Activated T-helper 1 cell treated with anti-CD3 and anti-CD28 coated beads, Interleukin-12 subunit alpha, Interleukin-12 subunit beta, Interleukin-2, Interleukin-4 antibody, amounts not matched to agents 30 ng/mL and 10 ng/mL and 1 ng/mL, durations not matched to agents 14 hours and 24 hours and 36 hours (primary cell): ENCODE measurements at places on chromosomes 11 and 22. TPM values are rescaled to one million over a fixed set of nuclear protein-coding genes. Genes with fewer than 3 reads are reported as not detected.

- peak overlapping the region; percentile 24 for H3K27ac ChIP-seq
- no peaks in the 10 kb centered on the region for H3K36me3 ChIP-seq
- no peaks in the 10 kb centered on the region for H3K27me3 ChIP-seq
- peaks cover 6% of the 10 kb centered on the region for H3K4me1 ChIP-seq
- no peak overlapping the region for H3K4me3 ChIP-seq
- peak; percentile 5 for DNase-seq
Measured at GRCh38 chr11:6351782-6352382, 31.6 kb upstream of the CAVIN3 start.

GRCh38 chr11:1346669-1347390, 37.4 kb upstream of the TOLLIP start:
- no peaks in the 10 kb centered on the region for H3K27me3 ChIP-seq
- H3K36me3 ChIP-seq = no peaks in the 10 kb centered on the region

- no peak overlapping the region for H3K4me3 ChIP-seq
- DNase-seq = no peak
- H3K4me1 ChIP-seq = peaks cover 4% of the 10 kb centered on the region
- no peaks in the 10 kb centered on the region for H3K36me3 ChIP-seq
Measured at GRCh38 chr22:35250156-35250555, 7.1 kb upstream of the HMGXB4 start.

DNA sequence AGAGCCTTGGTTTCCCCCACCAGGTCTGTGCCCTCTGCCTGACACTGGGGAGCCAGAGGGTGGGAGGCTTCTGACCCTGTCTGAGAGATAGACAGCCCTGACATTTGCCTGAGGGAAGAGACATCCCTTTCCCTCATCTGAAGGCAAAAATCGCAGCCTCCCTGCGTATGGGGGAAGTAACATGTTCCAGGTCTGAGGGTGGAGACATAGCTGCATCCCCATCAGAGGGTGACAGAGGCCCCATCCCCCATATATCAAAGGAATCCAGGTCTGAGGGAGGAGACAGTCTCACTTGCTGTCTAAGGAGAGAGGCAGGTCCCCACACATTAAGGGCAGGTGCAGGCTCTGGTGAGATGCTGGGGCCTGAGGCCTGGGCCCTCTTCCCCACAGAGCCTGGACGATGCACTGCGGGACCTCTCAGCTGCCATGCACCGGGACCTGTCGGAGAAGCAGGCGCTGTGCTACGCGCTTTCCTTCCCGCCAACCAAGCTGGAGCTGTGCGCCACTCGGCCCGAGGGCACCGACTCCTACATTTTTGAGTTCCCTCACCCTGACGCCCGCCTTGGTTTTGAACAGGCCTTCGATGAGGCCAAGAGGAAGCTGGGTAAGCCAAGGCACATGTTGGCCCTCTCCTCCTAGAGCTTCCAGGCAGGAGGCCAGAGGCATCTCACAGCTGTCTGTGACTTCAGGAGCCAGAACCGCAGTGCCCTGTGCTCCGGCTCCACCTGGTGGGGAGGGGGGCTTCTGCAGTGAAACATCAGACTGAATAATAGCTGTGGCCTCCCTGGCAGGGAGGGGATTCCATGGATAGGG, 16.1 kb upstream of the RELT start:
- H3K27me3 ChIP-seq = peaks cover 2% of the 10 kb centered on the region
- DNase-seq = no peak
- H3K4me1 ChIP-seq = no peaks in the 10 kb centered on the region
- H3K4me3 ChIP-seq = no peak overlapping the region
- no peaks in the 10 kb centered on the region for H3K36me3 ChIP-seq
- H3K27ac ChIP-seq = no peak overlapping the region

GRCh38 chr22:35971456-35972119, 57.0 kb downstream of the RBFOX2 start:
- H3K4me1 ChIP-seq = no peaks in the 10 kb centered on the region
- H3K27ac ChIP-seq = no peak overlapping the region
- no peak overlapping the region for H3K4me3 ChIP-seq
- DNase-seq = no peak

- no peak for DNase-seq
- H3K36me3 ChIP-seq = peaks cover 43% of the 10 kb centered on the region
- H3K4me3 ChIP-seq = no peak overlapping the region
- peak overlapping the region; percentile 78 for H3K27ac ChIP-seq
- H3K4me1 ChIP-seq = peaks cover 81% of the 10 kb centered on the region
Measured at GRCh38 chr11:12127206-12127898, 17.0 kb downstream of the MICAL2 start.

- no peaks in the 10 kb centered on the region for H3K4me1 ChIP-seq
- no peaks in the 10 kb centered on the region for H3K36me3 ChIP-seq
- peaks cover 3% of the 10 kb centered on the region for H3K27me3 ChIP-seq
- DNase-seq = no peak
- no peak overlapping the region for H3K4me3 ChIP-seq
Measured at GRCh38 chr11:83778596-83778995, 492.4 kb upstream of the CCDC90B start.

GRCh38 chr11:1072116-1072820, 2.4 kb upstream of the MUC2 start:
- no peak overlapping the region for H3K4me3 ChIP-seq
- no peaks in the 10 kb centered on the region for H3K27me3 ChIP-seq
- DNase-seq = no peak
- no peaks in the 10 kb centered on the region for H3K4me1 ChIP-seq
- H3K36me3 ChIP-seq = no peaks in the 10 kb centered on the region

- no peak for DNase-seq
- peaks cover 18% of the 10 kb centered on the region for H3K4me1 ChIP-seq
- H3K27ac ChIP-seq = no peak overlapping the region
- H3K27me3 ChIP-seq = peaks cover 51% of the 10 kb centered on the region
- no peaks in the 10 kb centered on the region for H3K36me3 ChIP-seq
Measured at GRCh38 chr11:43947815-43948214, 5.4 kb downstream of the C11orf96 start.

DNA sequence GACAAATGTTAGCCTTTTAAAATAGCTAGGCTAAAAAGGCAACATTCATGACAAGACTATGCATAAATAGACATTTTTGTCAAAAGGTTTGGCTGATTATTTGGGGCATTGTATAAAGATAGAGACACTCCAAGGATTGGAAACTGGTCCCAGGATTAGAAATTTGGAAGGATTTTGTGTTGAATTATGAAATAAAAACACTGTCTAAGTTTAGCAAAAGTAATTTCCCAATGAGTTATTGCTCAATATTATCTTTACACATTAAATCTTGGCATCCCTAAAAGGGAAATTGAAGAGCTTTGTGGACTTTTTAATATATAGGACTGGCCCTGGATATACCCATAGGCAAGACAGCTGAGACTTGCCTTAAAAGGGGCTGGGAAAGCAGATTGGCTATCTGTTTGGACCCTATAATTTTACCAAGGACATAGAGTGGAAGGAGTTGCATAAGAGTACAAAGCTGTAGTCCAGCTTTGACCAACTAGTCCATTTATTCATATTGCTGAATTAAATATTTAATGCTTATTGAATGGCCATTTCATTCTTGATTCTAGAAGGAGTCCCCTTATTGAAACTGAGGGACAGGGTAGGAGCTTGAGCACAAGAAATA, 382.7 kb downstream of the METTL15 start:
- no peaks in the 10 kb centered on the region for H3K36me3 ChIP-seq
- no peak for DNase-seq
- no peak overlapping the region for H3K4me3 ChIP-seq
- H3K27me3 ChIP-seq = no peaks in the 10 kb centered on the region
- H3K27ac ChIP-seq = no peak overlapping the region

DNA sequence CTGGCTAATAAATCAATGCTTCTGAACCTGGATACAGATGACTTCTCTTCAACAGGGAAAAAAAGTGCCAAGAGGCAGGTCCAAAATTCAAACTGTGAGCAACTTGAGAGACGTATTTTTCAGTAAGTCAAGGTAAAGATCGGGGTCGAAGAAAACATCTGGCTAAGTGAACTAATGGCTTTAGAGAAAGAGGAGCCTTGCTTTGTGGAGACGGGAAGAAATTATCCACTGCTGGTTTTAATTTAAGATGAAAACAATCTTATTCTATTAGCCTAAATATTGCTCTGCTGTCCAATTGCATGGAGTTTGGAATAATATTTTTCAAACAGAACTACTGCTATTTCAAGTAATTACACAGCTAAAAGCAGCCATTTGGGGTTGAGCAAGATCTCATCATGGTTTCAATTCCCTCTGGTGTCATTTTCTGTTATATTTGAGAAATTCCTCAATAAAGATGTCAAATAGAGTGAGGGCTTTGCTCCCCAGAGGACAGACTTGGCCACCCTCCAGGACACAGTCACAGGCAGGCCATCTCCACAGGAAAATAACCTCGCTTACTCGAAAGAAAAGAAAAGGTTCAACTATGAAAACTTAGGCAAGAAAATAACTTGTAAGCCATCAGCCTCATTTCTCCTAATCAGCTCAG, 29.8 kb downstream of the SCUBE1 start:
- H3K36me3 ChIP-seq = no peaks in the 10 kb centered on the region
- H3K27ac ChIP-seq = no peak overlapping the region
- no peaks in the 10 kb centered on the region for H3K4me1 ChIP-seq
- no peak for DNase-seq
- H3K27me3 ChIP-seq = peaks cover 9% of the 10 kb centered on the region

DNA sequence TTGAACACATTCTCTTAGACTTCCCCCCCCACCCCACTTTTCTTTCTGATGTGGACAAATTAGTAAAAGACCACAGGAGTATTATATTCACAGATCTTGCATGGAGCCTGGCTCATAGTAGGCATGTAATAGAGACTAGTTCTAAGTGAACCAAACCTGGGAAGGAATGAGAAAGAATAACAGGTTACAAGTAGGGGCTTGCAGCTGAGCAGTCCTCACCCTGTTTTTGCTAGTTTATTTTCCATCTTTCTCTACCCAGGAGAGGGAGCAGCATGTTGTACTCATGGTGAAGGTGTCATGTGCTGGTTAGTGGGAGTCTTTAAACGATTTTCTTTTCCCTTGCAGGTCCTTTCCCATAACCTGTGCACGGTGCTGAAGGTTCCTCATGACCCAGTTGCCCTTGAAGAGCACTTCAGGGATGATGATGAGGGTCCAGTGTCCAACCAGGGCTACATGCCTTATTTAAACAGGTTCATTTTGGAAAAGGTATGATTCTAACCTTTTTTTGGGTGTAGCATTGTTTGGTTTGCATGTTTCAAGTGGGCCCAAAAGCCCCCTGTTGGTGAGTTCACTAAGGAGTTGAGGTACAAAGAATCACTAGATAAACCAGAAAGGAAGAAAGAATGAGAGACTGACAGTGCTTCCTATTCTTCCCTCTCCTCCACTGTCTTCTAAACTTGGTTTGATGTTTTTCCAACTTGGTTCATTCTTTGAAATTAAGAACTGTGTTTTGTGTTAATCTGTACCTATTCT, 30.1 kb downstream of the SWAP70 start:
- H3K27ac ChIP-seq = no peak overlapping the region
- H3K4me1 ChIP-seq = peaks cover 3% of the 10 kb centered on the region
- DNase-seq = no peak

MS4A12 gene
- total RNA-seq = not detected in 2 replicates

INS gene
- total RNA-seq = not detected in 2 replicates

ROM1 gene
- 2.5 and 3.2 TPM in 2 replicates for total RNA-seq

ACR gene
- not detected in 2 replicates for total RNA-seq

POTEH gene
- not detected in 2 replicates for total RNA-seq

CELF1 gene
- 148 and 155 TPM in 2 replicates for total RNA-seq

CNIH2 gene
- total RNA-seq = 1.7 and 1.8 TPM in 2 replicates
